Stimulated activated CD8-positive, alpha-beta memory T cell treated with anti-CD3 and anti-CD28 coated beads, Interleukin-4, amount 100 ng/mL, for 24 hours (primary cell): ENCODE measurements at places on chromosomes 1 and 21.

DNA sequence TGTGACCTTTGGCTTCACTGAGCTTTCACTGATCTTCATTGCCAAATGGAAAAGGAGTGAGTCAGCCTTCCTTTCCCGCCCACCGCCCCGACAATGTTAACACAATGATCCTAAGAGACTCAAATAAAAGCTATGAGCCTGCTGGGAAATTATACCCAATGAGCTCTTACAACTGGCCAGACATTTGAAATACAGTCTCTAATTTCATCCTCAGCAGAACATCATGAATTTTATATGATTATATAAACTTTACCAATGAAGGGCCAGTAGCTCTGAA is 252.5 kb downstream of the SIPA1L2 start:
- no peak for DNase-seq

DNA sequence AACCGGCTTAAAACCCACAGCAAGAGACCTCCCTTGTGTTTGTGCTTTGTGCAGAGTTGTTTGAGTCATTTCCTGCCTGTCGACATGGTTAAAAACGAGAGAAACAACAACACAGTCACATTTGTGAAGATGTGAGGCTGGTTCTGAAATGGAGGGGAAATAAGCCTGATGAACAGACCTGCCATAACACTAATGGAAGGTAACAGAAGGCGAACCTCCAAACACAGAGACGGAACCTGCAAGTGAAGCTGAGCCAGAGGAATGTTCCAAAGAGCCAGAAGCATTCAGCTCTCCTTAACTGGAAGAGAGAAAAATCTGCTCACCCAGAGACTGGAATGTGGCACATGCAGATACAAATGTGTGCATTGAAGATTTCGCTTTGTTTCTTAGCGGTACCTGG is 53.2 kb upstream of the RAVER2 start:
- no peak for DNase-seq

- no peak for DNase-seq
Measured at GRCh38 chr1:1730870-1731269, 6.7 kb upstream of the CDK11A start.

DNA sequence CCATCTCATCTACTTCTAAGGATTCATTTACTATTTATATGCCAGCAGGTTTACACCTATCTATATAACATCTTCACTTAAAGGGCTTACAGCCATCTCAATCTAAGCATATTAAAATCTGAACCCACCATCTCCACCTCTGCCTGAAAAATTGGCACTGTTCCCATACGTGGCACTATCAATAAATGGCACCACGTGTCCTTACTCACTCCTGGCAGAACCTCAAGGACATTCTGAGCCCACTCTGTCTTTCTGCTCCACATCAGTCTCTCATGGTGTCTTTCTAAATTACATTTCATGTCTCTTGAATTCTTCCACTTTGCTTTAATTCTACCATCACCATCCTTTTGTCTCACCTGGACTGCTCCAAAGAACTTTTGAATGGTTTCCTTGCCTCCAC is 72.2 kb upstream of the HOOK1 start:
- DNase-seq, result no peak

DNA sequence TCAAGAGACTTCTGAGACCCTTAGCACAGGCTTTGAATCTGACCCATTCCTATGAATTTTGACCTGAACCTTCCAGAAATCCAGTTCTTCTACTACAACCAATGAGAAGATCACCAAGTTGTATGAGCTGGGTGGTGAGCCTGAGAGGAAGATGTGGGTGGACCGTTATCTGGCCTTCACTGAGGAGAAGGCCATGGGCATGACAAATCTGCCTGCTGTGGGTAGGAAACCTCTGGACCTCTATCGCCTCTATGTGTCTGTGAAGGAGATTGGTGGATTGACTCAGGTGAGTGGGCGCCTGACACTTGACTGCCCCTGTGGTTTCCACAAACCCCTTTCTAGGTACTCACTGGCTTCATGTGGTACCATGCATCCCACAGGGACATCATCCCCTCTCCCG is 20.0 kb upstream of the PIGV start:
- DNase-seq, result no peak

GRCh38 chr1:42748461-42749410 is 8.7 kb upstream of the CLDN19 start:
- DNase-seq, result no peak

- no peak for DNase-seq
Measured at GRCh38 chr1:176033474-176033873, 173.6 kb downstream of the COP1 start.

DNA sequence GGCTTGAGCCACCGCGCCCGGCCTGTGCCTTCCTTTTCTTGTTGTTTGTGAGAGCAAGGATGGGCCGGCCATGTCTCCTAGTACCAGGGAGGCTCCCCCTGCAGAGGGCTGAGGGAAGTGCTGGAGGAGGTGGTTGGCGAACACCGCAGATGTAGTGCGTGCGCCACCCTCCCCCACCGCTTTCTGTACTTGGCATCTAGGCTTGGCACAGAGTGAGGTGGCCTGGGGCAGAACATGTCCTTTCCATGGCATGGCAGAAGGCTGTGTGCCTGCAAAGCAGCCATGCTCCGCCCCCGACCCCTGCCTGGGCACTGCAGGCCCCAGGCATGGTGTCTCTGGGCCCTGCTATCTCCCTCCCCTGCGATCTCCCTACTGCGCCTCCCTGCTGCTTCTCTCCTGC is 30.7 kb downstream of the ALPL start:
- no peak for DNase-seq

DNA sequence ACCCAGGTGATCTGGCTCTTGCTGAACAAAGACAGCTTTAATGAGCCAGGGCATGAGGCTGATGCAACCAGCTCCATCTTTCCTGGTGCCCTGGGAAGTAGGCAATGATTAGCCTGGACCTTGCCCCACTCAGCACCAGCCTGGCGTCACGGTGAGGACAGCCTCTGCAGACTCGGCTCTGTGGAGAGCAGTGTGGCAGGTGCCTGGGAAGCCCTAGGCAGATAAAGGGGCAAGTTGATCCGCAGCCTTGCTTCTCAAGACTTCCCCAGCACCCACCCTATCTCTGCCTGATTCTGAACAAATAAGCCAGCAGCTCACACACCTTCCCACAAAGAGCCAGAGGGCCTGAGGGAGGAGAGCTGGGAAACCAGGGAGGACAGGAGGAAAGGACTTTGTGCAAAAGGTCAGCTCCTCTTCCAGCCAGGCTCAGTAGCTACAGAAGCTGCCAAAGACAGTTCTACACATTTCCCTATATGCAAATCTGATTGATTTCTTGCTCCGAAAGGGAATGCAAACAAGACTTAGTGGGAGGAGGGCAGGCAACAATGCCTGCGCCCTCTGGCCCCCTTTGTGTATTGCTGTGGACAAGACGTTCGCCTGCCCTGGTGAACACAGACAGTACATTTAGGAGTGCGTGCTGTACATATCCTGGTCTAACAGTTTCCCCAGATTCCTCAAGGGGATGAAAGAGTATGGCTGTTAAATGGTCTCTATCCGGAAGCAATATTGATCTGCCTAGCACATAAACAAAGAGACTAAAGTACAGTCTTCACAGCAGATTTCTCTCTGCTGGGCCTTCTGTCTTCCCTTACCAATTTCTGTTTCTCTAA is 63.8 kb downstream of the BCAR3 start:
- no peak for DNase-seq

- no peak for DNase-seq
Measured at GRCh38 chr1:2640626-2641025, 7.8 kb upstream of the MMEL1 start.

GRCh38 chr1:226047495-226047894 is 15.0 kb upstream of the H3-3A start:
- DNase-seq, result no peak
